ENCODE measurements at places on chromosomes 12 and 14.

GRCh38 chr14:82419933-82420332 lies 886.3 kb upstream of the SEL1L start:
- no peak for DNase-seq

GRCh38 chr14:82079553-82079952 lies 545.9 kb upstream of the SEL1L start:
- DNase-seq, result no peak

GRCh38 chr14:77931441-77931840 lies 131.5 kb downstream of the ADCK1 start:
- DNase-seq, result no peak

DNA sequence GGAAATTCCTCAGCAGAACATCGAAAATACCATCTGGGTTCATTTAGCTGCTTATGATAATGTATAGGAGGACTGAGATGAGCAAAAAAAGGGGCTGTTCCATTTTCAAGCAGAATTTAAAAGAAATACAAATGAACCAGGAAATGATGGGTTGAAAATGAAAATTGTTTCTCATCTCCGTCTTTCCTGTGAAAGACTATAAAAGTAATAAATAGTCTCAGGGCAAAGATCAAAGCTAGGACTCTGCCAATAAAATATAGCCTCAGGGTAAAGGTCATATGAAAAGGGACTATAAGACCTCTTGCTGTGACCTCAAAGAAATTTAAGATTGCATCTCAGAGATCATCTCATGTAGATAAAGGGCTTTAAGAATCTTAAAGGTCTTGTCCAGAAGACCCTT lies 478.0 kb downstream of the BTG1 start:
- DNase-seq, result no peak

- DNase-seq, result peak; percentile 61
These were observed 108.2 kb upstream of the SLC38A4 start for GRCh38 chr12:46933947-46934346.

- peak; percentile 93 for DNase-seq
These were observed 31.9 kb upstream of the ZFP36L1 start for GRCh38 chr14:68824517-68825347.
